ENCODE measurements at places on chromosomes 12 and 14.

GRCh38 chr14:54138024-54138353 is 181.4 kb upstream of the BMP4 start:
- no peak for DNase-seq

- no peak for DNase-seq
Observed at GRCh38 chr14:95062946-95063345, 94.4 kb downstream of the DICER1 start.

- no peak for DNase-seq
Observed at GRCh38 chr12:101789171-101789570, 41.6 kb downstream of the GNPTAB start.

- no peak for DNase-seq
Observed at GRCh38 chr14:96202441-96203094, 2.1 kb upstream of the BDKRB2 start.
